ENCODE measurements at places on chromosomes 3 and 15.
A peak's percentile ranks its signal among the peaks of the same experiment; 100 is the strongest.

DNA sequence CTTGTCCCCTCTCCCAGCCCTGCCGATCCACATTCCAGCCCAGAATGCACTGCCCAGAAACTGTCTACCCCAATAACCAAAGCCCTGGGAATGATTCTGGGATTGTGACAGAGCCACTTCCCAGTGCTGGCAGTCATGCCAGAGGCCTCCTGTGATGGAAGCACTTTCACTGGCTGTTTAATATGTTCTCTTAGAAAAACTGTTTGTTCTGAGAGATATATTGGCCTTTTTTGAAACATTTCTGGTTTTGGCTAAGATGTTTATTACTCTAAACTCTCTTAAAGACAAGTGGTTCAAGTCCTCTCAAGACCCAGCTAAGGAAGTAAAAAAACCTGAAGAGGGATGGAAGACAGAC is 74.0 kb upstream of the HACD2 start:
- no peak for DNase-seq

GRCh38 chr3:4656059-4656458 is 162.9 kb downstream of the ITPR1 start:
- no peak for DNase-seq

GRCh38 chr15:46660096-46660842 is 1025.4 kb downstream of the SQOR start:
- no peak for DNase-seq

DNA sequence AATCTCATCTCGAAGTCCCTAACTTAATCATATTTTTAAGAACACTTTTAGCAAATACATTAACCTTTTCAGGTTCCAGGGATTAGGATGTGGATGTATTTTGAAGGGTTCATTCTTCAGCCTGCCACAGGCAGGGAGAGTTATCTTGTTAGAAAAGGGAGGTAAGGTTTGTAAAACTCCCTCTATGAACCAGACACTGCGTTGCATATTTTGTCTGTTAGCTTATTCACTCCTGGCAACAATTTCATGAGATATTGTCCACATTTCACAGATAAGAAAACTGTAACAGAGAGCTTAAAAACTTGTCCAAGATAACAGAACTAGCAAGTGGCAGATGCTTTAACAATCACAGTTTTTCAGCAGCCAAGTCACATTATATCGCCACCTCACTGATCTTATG is 155.4 kb downstream of the DIPK2A start:
- DNase-seq, result no peak

DNA sequence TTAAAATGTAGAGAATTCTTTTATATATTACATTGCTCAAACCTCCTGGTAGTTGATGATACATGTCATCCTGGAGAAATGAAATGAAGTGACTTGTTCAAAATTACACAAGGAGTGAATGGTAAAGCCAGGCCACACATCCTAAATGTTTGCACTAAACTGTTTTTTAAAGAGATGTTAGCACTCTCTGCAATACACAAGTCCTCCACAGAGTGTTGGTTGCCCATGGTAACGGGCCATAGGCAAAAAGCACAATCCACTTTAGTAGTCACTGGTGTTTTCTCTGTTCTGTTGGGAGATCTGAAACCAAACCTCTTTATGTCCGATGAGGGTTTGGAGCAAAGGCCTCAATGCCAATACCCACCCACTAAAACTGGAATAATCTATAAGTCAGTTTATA is 907.4 kb downstream of the NTRK3 start:
- DNase-seq, result no peak

- no peak for DNase-seq
These were observed 56.1 kb upstream of the CACNA2D3 start for GRCh38 chr3:54066253-54066652.

- DNase-seq, result no peak
These were observed 1.2 kb downstream of the CLSTN2 start for GRCh38 chr3:139935866-139936817.

- DNase-seq, result no peak
These were observed 145.1 kb downstream of the LPP start for GRCh38 chr3:188299068-188299467.

DNA sequence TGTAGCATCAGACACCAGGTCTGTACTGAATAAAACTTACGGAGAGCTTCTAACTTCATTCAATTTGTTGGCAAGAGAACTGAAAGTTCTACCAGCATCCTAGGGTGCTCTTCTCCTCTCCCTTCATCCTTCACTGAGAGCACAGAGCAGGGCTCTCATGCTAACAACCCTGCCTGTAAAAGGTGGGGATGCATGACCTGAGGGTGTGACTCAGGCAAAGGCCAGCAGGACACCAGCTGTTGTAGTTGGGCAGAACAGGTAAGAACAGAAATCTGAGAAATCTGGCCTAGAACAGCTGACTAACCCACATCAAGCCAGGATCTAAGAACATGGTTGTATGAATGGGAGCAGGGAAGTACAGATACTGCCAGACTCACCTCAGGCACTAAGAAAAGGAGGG is 64.2 kb downstream of the MYLK start:
- DNase-seq, result no peak

GRCh38 chr3:33174095-33174494 is 44.5 kb downstream of the SUSD5 start:
- no peak for DNase-seq

GRCh38 chr15:70466895-70467529 is 296.3 kb downstream of the UACA start:
- peak; percentile 52 for DNase-seq

- no peak for DNase-seq
These were observed 326.4 kb upstream of the TRIM42 start for GRCh38 chr3:140351466-140351865.

GRCh38 chr15:38414357-38414756 is 39.6 kb upstream of the FAM98B start:
- no peak for DNase-seq

- DNase-seq, result no peak
These were observed 11.4 kb downstream of the ACTC1 start for GRCh38 chr15:34783991-34784390.

DNA sequence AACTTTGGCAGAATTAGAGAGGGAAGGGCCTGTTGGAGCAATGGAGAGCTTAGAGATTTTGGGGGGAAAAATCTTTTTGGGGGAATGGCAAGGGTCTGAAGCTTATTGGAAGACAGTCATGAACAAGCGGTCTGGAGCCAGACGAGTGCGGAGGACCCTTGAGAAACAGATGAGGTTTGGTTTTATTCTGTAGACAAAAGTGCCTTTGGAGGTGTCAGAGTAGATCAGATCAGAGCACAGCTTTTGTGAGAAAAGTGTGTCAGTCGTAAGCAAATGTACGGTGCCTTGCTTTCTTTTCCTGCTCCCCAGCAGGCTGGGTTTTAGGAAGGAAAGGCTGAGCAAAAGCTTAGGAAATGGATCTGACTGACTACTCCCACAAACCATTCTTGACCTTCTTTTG is 236.8 kb upstream of the TPRG1 start:
- DNase-seq, result no peak

DNA sequence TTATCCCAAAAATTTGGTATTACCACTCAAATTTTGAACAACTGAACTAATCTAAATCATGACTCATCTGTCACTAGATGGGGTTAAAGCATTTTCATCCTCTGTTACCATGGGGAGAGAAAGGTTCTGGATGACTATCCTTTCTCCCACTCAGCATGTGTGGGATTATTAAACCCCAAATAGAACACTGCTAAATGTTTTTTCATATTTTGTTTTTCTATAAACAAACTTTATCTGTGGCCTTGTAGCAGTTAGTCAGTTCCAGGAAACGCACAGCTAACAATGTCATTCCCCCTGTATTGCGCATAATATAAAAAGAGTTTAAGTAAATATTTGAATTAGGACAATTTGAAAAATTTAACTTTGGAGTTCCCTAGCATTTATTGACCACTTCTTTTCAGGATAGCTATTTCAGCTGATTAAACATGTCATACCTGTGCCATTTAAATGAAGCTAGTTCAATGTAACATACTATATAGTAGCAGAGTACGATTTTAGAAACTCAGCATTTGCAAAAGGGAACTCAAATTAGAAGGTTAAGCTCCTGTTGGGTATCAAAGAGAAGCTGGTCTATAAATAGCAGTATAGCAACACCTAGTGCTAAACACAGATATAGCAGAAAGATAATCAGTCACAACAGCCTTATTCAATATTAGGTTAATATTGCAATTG is 9.2 kb upstream of the TMEM212 start:
- DNase-seq, result no peak

GRCh38 chr3:69252631-69253030 is 130.2 kb upstream of the LMOD3 start:
- DNase-seq, result no peak

- DNase-seq, result no peak
These were observed 144.0 kb downstream of the AQP9 start for GRCh38 chr15:58282060-58282708.

GRCh38 chr3:14156201-14156600 is 22.2 kb downstream of the XPC start:
- no peak for DNase-seq

GRCh38 chr15:101543026-101543390 is 53.5 kb upstream of the PCSK6 start:
- no peak for DNase-seq

DNA sequence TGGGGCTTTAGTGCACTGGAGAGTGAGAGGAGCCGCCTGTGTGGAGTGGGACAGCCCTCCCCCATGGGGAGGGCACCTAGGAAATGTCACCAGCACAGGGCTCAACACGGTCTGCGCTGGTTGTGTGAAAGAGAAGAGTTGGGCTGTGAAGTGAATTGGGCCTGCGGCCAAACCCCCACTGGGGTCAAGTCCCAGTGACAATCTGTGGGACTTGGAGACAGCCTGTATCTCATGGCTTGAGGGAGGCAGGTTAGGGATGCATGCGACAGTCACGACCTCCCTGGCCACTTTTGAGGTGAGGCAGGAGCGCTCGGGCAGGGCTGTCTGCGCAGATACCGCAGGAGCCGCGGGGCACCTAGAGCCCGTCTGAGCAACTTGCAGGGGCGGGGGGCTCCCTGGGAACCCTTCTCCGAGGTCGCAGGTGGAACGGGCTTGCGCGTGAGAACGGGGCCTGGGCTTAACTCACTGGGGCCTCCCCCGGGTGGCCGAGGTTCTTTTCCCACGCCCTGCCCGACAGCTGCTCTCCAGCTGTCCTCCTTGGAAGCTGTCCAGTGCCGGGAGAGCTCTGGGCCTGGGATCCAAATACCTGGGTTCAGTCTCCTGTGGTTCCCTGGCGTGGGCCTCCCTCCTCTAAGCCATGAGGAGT is 77.4 kb downstream of the SNRK start:
- DNase-seq, result no peak

DNA sequence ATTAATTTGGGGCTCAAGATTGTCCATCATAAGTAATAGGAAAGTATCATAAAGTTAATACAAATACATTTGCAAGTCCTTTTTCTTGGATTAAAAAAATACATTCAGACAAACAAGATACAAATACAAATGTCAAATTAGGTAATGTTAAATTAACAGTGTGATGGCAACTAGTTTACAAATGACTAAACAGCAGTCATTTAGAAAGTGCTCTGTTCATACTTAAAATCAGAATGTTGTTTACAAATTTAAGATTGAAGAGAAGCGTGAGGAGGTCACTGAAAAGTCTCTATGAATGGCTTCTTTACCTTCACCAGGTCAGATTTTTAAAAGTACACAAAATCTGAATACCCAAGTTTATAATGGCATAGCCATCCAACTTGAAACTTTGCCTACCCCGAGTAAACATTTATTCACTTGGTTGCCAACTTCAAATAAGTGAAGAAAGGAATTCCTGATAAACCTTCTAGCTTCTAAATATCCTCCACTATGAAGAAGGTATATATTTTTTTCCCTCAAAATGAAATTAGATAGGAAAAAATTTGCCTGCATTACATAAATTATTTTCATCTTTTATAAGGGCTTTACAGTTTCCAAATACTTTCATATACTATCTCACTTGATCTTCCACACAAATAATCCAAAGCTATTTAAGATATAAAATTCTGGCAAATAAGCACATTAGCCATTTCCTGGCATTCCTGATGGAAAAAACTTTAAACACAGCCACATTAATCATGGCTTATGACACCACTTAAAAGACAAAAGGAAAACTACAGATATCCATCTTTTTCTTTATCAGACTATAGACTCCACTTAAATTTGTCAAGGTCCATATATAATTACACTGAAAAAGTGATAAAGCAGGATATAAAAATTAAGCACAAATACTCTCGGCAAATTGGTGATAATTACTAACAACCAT is 11.5 kb upstream of the NEK10 start:
- no peak for DNase-seq

DNA sequence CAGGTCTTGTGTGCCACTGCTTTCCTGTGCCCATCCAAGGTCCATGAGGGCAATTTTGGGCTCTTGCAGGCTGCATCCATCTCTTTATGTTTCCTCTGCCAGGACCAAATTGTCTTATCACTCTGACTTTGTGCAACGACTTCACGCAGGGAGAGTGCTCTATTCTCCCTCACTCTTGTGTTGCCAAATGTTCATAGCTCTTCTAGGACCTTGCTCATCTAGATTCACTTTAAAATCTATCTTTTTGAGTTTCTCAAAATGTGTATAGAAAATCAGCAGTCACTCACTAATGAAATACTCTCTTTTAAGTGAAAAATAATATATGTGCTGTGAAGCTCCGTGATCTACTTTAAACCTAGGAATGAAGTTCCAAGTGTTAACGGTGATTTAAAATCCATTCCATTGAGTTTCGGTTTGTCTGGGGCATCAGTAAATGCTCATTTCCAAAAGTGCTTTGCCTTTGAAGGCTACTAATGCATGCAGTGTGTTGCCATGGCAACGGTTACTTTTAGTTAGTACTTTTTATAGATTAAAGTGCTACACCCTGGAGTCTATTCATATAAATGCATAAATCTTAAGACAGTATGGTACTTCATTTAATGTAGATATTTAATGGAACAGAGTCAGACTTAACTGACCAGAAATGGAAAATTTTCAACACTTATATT is 46.6 kb upstream of the GOLGA8J start:
- DNase-seq, result no peak

- peak; percentile 33 for DNase-seq
These were observed 209.2 kb upstream of the ZPLD1 start for GRCh38 chr3:102225407-102226132.

- no peak for DNase-seq
These were observed 293.5 kb downstream of the KBTBD8 start for GRCh38 chr3:67291287-67292252.

DNA sequence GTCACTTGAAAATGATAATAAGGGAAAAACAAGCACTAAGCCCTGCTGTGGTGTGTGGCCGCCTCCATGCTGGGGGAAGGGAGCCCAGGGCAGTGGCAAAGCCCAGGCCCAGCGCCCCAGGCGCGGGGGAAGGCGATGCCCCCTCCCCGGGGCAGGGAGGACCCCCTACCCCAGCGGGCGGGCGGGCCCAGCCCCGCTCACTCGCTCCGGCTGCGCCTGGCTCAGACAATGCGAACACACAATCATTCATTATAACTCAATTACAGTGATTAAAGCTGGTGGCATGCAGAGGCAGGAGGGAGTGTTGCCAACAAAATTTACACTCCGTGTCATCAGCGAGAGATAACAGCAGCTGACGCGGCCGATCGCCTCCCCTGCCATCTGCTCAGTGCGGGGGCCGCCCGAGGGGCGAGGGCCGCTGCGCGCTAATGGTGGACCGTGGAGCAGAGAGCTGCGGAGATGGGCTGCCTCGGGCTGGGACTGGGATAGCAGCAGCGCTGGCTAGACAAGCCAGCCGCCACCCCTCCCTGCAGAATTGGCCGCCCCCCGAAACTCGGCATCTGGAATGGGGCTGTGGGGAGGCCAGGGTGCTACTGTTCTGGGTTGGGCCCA is 64.1 kb downstream of the TLE3 start:
- DNase-seq, result no peak

Data from CD4-positive, alpha-beta T cell treated with Interleukin-6 at 100 ng/mL for 8 hours (primary cell).